ENCODE measurements at places on chromosomes 2 and 18. TPM values are rescaled to one million over a fixed set of nuclear protein-coding genes. Genes with fewer than 3 reads are reported as not detected.
A peak's percentile ranks its signal among the peaks of the same experiment; 100 is the strongest.

The SERPINB10 gene
- 0.45 TPM for polyA plus RNA-seq

GRCh38 chr2:53635694-53636093 lies 131.9 kb upstream of the CHAC2 start:
- no peak for DNase-seq

GRCh38 chr2:239619369-239619768 lies 218.5 kb upstream of the HDAC4 start:
- no peak for DNase-seq

GRCh38 chr18:51323961-51324360 lies 126.5 kb upstream of the MEX3C start:
- no peak for DNase-seq

GRCh38 chr2:161173541-161174194 lies 13.4 kb downstream of the TANK start:
- DNase-seq = no peak

DNA sequence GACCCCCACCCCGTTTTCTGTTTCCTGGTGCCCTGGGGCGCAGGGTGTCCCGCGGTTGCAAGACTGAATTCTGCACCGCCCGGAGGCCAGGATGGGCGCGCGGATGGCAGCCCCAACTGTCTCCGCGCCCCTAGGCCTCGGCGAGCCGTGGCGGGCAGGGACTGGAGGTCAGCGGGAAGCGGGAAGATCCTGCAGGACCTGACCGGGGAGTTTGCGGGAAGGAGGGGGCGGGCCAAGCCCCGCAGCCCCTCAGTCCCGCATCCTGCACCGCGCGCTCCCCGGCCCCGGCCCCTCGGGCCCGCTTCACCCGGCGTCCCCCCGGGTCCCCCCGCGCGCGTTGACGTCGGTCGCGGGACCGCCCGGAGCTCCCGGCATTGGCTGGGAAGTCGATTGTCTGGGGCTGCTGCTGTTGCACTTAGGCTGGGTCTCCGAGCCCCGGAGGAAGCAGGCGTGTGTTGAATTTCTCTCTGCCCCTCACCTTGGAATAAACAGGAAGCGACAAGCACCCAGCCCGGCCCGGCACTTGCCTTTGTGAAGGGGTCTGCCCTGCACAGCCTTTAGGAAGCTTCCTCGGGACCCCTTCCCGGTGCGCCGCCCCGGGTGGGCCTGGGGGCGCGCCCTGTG lies at the start of gene LDLRAD4:
Gene LDLRAD4, plus strand, starts transcription at position 393 of the 624 bp plus-strand sequence.
- DNase-seq = peak; percentile 84

GRCh38 chr2:20050104-20050645 lies 1.3 kb downstream of the LAPTM4A start:
- peak; percentile 91 for DNase-seq

DNA sequence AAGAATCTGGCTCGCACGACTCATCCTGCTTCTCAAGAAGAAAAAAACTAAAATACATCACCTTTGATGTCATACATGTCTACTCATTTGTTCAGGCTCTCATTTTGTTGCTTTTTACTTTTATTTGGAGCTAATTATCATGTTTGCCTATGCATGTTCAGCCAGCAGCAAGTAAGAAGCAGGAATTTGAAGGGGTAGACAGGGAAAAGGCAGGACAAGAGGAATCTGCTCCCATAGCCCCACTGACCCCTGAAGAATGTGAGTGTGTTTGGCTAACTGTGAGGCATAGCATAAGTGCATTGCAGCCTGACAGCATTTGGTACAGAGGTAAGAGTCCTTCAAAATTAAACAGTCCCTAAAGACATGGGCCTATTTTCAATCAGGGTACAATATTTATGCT lies 72.7 kb downstream of the NYAP2 start:
- no peak for DNase-seq

- no peak for DNase-seq
These were observed 3.6 kb upstream of the G6PC2 start for GRCh38 chr2:168897449-168897848.

- DNase-seq = peak; percentile 29
These were observed 122.1 kb downstream of the CELF4 start for GRCh38 chr18:37443325-37444055.

DNA sequence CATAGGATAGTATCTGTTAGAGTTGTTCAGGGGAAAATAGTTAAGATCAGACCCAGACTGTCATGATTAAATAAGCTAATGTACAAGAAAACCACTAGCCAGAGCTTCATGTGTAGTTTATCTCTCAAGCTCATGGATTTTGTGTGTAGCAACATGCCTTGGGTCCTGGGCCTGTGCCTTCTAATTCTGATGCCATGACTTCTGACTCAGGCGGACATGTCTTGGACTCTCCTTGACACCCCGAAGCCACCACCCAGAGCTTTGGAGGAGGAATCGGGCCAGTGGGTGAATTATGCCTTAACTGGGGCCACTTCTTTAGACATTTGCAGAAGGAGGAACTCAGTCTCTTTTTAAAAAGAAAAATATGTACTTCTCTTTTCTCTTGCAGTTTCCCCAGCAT lies 68.7 kb downstream of the NPAS2 start:
- no peak for DNase-seq

All from muscle of leg (tissue), 16 donors.